ENCODE measurements at places on chromosomes 7 and 10.

DNA sequence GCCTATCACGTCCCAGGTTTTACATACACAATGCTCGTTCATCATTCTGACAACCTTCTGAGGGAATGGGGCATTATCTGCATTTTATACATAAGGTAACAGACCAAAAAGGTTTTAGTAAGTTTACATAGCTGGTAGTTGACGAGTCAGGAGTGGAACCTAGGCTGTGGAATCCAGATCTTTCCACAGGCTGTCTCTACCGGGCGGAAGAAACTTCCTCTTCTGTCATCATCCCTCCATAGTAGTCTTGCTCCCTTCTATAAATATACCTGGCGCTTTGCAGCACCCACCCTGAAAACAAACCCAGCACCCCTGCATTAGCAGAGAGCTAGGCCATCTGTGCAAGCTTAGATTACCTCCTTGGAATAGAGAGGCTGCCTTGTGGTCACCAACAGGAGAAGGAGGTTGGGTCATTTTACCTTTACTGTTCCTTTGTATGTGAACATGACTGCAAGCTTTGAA is 1.3 kb downstream of the TSPAN13 start:
- no peak for DNase-seq

DNA sequence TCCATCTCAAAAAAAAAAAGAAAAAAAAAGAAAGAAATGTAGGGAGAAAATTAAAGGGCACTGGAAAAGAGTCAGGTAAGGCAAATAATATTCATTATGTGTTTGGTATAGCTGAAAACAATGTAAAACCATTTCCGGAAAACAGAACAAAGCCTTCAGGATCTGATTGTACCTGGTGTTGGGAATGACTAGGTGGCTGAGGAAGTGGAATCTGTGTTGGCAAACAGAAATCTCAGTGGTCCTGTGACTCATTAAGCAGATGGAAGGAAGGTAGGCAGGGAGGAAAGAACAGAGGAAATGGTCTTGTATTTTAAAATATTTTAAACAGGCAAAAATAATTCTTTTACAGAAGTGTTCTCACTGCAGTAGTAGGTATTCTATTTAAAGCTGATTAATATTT is 55.7 kb upstream of the GATA3 start:
- DNase-seq, result no peak

DNA sequence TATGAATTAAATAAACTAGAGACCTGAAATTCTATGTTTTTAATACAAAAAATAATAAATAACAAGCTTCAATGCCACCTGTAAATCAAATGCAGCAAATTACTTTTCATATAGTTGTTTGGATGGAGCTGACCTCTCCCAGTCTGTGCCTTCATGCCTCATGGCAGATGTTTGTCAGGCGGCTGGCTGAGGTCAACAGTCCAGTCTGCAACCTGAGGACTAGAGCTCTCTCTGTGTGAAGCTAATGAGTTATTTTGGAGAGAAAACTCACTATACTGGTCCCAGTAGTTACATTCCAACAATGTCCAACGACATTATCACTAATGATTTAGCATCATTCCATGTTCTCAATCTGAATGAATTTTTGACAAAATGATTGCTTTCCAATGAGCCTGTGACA is 746.2 kb upstream of the POM121L12 start:
- DNase-seq, result no peak

- no peak for DNase-seq
Measured at GRCh38 chr10:11145495-11145855, 127.8 kb downstream of the CELF2 start.
